ENCODE measurements at places on chromosomes 13 and 19.

- DNase-seq, result no peak
Observed at GRCh38 chr13:60135344-60135743, 28.4 kb downstream of the DIAPH3 start.

GRCh38 chr13:91032104-91032503 lies 315.4 kb upstream of the MIR17HG start:
- DNase-seq, result no peak

- DNase-seq, result no peak
Observed at GRCh38 chr13:72638059-72638815, 89.2 kb downstream of the MZT1 start.

GRCh38 chr13:32736648-32737047 lies 150.4 kb downstream of the PDS5B start:
- DNase-seq, result no peak

DNA sequence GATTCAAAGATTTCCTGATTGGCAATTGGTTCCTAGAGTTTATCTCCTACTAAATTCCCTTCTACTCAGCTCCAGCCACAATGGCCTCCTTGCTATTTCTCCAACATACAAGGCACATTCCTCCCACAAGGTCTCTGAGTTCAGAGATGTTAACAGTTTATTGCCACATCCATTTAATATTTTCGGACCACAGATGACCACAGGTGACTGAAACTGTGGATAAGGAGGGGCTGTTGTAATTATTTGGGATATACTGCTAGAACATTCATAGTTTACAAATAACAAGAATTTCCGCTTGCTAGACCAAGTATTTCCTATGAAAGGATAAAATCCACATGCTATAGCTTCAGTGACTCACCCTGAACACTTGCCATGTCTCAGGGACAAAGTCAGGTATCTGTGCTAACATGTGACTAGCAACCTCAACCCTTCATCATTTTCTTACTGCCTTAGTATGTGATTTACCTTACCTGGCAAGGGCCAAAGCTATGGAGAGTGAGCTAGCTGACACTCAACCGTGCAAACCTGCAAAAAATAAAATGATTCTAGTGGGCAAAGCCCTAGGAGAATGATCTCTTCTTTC lies 117.7 kb downstream of the TBC1D4 start:
- DNase-seq, result no peak

GRCh38 chr13:107961849-107962608 lies 253.3 kb downstream of the LIG4 start:
- no peak for DNase-seq

- DNase-seq, result peak; percentile 74
Observed at GRCh38 chr19:6632002-6632621, 37.8 kb downstream of the TNFSF14 start.

DNA sequence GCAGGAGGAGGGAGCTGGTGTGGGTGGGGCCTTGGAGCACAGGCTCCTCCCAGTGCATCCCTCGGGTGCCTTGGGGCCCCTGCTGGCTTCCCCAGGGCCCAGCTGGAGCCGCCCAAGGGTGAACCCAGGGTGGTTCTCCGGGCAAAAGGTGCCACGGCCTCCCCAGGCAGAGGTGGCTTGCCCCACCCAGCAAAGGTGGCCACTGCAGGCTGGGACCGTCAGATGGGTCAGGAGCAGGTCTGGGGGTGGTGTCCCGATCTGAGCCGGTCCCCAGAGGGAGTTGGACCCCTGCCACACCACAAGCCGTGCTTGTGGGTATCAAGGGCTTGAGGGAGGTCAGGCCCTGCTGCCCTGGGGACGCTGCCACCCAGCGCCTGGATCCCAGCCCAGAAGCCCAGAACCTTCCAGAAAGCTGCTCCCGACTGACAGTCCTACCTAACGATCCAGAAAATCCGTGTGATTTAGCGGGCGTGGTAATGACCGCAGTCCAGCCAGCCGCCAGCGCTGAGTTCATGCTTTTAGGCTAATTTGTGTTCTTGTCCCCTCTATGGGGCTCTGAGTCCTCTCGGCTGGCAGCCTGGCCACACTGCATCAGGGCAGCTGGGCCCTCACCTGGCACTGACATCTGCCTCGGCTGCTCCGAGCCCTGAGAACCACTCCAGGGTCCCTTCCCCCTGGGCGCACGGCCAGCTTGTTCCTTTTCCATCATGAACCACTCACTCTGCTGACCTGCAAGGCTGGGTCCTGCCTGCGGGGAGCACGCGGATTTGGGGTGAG lies 5.0 kb upstream of the GRIN3B start:
- no peak for DNase-seq

- DNase-seq, result no peak
Observed at GRCh38 chr13:28041031-28041461, 52.6 kb upstream of the URAD start.

DNA sequence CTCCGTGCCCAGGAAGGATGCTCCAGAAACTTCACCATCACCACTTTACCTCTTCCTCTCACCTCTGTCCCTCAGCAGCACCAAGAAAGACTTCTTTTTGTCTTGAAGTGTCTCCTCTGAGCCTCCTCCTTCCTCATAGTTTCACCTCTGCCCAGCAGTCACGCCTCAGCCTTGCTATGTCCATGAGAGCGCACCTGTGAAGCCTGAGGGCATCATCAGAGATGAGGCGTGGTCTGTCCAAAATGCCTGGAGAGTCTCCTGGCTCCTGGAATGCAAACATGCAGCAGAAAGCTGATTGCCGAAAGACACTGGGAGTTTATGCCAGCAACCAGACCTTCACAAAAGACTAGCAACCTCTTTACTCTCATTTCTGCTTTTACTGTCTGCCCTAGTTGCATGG lies 336.6 kb downstream of the TEX29 start:
- DNase-seq, result no peak

- DNase-seq, result peak; percentile 43
Observed at GRCh38 chr19:18009412-18010066, 1.6 kb downstream of the ARRDC2 start.

GRCh38 chr19:3321696-3322095 lies 44.7 kb upstream of the NFIC start:
- no peak for DNase-seq

DNA sequence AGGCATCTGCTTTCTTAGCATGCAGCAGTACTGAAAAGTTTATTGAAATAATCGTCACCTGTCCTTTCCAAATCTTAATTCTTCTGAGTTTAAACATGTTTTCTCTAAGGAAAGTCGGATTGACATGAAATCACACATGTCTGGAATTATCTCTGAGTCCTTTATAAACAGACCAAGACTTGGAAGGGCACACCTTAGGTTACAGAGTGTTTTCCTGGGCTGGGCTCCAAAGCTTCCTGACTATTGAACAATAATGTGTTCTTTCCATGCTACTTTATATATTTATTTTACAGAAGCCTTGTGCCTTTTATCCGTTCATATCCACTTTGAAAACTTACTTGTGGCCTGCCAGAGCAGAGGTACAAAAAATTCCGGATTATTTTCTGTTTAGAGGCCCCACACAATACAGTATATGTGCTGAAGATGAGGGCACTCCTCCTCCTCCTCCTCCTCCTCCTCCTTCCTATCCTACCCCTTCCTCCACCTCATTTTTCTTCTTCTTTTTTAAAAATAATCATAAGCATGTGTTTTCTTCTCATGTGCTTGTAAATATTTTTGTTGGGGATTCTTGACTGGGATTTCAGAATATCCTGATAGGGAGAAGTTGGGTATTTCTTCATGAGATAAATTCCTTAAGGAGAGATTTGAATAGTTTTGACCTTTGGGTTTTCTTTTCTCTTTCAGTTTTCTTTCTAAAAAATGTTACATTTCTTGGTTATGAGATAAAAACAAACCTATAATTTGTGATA lies 52.3 kb downstream of the LRCH1 start:
- no peak for DNase-seq

DNA sequence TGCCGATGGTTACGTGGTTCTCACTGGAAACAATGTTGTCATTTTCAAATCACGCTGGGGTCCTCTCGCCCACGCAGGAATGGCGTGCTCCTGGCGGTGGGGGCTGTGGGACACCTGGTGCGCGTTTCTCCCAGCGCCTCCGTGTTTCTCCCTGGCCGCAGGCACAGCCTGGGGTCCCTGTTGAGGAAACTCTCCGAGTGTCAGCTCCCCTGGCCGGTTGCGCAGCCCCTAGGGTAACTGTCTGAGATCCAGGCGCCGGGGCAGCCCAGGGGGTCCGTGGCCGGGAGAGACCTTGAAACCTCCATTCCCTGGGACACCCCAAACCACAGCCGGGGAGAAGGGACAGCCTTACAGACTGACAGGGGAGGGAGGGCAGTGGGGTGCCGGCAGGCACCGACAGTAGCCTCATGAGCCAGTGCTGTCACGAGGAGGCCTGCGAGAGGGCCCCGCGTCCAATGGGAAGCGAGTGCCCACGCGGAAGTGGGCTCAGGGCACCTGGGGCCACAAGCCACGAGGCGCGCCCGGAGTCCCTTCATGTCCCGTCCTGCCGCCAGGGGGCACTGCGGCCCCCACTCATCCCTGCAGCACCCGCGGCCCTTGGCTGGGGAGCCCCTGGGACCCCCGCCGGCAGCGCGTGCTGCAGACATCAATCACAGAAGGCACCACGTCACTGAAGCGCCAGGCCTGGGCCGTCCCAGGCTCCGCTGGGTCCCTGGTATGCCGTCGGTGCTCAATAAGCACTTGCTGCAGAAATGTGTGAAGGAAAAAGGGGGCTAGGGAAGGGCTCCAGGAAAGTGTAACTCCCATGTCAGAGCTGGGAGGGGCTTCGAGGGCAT lies 9.5 kb downstream of the ADAMTSL5 start:
- peak; percentile 73 for DNase-seq

DNA sequence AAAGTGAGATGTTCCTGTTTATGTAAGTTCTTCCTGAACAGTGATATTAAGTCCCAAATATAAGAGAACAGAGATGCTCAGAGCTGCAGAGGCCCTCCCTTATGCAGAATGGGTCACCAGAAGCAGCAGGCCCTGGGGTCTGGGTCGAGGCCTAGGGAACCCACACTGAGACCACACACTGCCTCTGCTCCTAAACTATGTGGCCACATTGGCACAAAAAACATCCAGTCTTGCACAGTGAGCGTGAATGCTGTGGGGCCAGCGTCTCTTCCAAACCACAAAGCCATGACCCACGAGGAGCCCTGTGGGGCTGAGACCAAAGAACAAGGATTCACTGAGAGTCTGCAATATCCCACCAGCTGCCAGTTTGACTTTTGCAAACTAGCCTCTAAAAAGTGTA lies 23.6 kb downstream of the PROZ start:
- no peak for DNase-seq

- no peak for DNase-seq
Observed at GRCh38 chr19:45471931-45472562, 4.3 kb downstream of the FOSB start.

GRCh38 chr13:64332048-64332447 lies 2898.1 kb downstream of the PCDH9 start:
- no peak for DNase-seq

GRCh38 chr13:113787694-113788093 lies 28.7 kb downstream of the TMEM255B start:
- DNase-seq, result no peak

DNA sequence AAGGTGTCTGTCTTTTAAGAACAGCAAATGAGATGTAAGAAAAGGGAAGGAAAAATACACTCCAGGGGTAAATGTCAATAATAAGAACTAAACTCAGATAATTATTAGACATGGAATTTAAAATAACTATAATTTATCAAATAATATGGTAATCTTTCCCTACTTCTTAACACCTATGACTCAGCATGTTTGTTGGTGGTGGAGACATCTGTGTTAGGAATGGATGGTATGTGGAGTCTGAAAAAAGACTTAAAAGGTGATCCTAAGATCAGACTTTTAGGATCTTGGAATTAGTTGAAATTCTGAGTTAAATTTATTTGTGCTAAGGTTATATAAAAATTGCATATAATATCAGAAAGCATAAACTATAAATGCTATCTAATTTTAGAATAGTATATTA lies 915.1 kb downstream of the SLITRK5 start:
- DNase-seq, result no peak

- DNase-seq, result peak; percentile 89
Observed at GRCh38 chr19:41959056-41960053, at the start of gene RABAC1. Gene RABAC1, minus strand, starts transcription at chr19:41959321. Its CDS starts 29 bp downstream, at chr19:41959292.

- DNase-seq, result no peak
Observed at GRCh38 chr13:25371875-25372283, at the start of gene ATP8A2. Gene ATP8A2, plus strand, starts transcription at chr13:25371974. Its CDS starts 239 bp downstream, at chr13:25372213.

DNA sequence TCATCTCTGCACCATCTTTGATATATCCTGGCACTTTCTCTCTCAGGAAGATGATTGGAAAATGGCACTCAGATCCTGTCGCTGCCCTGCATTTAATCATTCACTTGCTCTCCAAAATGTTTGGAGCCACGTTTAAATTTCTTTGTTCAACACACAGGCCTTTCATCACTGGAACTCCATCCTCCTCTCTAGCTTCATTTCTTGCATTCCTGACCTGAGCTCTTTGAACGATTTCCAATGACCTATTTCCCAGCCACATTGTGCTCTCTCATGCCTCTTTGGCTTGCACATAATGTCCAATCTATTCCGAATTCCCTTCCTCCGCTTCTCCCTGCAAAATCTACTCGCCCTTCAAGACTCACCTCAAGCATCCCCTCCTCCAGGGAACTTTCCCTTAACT lies 287.4 kb upstream of the NBEA start:
- DNase-seq, result no peak

DNA sequence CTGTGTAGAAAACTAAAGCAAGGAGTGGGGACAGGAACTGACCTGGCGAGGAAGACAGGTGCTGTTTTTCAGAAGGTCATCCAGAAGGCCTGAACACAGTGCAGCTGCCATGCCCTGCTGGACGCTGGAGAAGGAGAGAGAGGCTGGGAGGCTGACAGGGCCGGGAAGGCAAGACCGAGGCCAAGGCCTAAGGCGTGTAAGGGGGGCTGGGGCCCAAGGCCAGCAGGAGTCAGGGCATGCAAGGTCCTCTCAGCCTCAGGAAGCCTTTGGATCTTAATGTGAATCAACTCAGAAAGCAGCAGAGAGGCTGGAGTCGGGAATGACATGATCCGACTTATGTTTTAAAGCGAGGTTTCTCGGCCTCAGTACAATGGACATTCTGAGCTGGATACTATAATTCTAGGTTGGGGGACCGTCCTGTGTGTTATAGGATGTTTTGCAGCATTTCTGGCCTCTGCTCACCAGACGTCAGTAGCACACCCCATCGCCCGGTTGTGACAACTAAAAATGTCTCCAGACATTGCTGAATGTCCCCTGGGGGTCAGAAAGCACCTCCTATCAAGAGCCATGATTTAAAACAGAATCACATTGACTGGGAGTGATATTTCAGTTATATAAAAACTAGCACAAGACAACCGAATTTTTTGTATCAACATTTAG lies 530.4 kb downstream of the MYO16 start:
- DNase-seq, result no peak

GRCh38 chr13:23003446-23003845 lies 177.3 kb upstream of the SGCG start:
- DNase-seq, result no peak

DNA sequence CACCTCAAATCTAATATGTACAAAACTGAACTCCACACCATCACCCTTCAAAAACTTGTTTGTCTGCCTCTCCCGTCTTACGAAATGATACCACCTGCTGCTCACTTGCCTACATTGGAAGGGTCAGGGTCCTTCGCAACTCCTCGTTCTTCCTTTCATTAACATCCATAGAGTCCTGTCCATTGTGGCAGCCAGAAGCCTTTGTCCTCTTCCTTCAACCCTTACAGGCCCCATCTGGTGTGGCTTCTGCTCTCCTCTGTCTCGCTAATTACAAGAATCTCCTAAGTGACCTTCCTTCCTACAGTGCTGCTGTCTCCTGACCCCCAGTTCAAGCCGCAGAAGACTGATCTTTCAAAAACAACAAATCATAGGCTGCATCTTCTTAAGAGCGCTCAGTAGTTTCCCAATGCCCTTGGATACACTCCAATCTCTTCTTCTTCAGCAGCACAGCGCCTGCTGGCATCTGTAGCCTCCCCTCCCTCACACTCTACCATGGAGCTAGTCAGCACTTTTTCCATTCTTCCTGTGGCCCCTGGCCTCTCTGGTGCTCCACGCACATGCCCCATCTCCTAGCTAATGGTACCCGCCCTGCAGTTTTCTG lies 382.7 kb downstream of the LIG4 start:
- DNase-seq, result no peak

All from activated naive CD4-positive, alpha-beta T cell treated with Interleukin-2 at 50 U/mL for 16 hours (primary cell).